ENCODE measurements at places on chromosomes 13 and 19.

GRCh38 chr13:110456550-110456949 lies 105.0 kb downstream of the RAB20 start:
- DNase-seq, result no peak

DNA sequence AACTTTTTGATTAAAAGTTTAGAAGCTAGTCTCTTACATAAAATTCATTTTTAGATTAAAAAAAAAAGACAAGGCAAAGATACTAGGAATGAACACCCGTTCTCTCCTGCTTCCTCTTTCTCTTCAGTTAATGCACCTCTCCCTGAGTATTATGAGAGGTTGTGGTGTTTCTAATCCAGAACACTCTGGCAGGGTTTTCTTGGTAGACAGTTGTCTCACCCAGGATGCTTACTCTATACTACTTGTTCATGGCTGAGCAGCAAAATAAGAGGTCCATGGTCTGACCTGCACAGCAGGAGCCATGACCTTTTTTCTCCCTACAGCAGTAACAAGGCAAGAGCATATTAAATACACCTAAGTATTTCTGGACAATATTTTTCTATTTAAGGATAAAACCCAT lies 62.0 kb downstream of the MICU2 start:
- no peak for DNase-seq

DNA sequence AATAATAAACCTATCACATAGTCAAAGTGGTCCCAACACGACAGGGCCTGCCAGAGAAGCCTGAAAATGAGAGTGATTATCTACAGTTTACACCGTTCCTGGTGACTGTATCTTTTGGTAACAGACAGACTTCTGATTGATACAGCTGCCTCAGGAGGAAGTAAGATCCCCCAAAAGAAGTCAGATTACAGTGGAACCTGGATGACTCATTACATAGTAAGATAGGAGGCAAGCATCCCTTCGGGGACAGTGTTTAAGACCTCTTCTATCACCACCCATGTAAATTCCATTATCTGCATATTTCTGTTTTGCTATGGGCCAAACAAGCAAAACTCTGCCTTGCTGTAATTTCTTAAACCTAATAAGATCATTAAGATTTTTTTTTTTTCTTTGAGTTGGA lies 44.0 kb upstream of the FLT1 start:
- DNase-seq, result no peak

GRCh38 chr13:102333320-102334198 lies 68.3 kb downstream of the FGF14 start:
- DNase-seq, result no peak

GRCh38 chr19:40599331-40599901 lies 1.8 kb upstream of the LTBP4 start:
- DNase-seq, result peak; percentile 57

DNA sequence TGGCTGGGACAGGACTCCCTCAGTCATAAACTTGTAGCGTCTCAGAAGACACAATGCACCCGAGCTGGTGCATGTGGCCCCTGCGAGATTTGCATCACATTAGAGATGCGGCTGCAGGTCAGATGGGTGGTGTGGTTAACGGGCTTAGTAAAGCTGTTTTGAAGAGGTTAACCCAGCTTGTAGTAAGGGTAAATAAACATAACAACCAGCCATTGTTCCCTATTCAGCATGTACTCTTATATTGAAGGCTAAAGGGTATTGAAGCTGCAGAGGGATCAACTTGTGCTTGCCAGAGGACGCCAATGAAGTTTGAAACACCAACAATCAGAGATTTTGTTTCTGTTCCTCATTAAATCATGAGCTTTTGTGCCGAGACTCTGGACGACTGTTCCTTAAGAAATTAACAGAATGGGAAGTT lies 79.4 kb downstream of the ZIC5 start:
- no peak for DNase-seq

- DNase-seq, result peak; percentile 46
Observed at GRCh38 chr19:8609279-8610040, 1.1 kb downstream of the ADAMTS10 start.

DNA sequence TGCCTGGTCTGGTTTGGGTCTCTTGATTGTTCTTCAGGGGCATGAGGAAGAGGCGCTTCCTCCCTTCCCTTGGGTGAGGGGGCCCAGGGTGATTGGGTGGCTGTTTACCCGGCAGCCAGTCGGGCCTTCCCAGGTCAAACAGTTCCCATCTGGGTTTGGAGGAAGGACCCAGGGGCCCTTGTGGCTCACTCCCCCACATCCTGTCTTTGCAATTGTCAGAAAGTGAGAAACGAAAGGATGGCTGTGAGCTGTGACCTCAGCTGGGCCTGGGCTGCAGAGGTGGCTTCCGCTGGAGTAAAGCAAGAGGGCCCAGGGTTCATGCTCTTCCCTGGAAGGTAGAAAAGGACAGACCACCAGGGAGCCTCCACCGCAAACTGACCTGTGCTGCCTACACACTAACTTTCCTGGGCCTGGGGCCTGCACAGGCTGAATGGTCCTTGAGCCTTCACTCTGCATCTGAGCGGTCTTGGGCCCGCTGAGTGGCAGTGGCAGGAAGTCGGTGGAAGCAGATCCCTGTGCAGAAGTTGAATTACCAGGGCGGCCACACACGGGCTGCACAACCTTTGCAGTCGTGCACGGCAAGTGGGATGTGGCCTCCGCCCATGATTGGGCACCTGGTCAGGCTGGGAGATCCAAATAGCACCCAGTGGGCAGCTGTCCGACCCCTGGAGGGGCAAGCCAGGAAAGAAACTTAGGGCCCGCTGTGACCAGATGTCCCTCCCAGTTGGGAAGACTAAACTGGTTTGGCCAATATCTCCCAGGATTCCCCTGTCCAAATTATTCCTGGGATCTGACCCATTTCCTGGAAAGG lies 5.3 kb upstream of the CD79A start:
- DNase-seq, result peak; percentile 86

Data from activated naive CD4-positive, alpha-beta T cell treated with anti-CD3 and anti-CD28 coated beads, Interleukin-2, amount 10 ng/mL, durations not matched to agents 7 days and 5 days (primary cell).